GM19239 (cell line): ENCODE measurements at places on chromosomes 7 and 10.

- DNase-seq = no peak
Observed at GRCh38 chr7:6175645-6176044, 96.8 kb downstream of the CYTH3 start.

GRCh38 chr7:22667562-22668239 lies 59.3 kb upstream of the IL6 start:
- DNase-seq = no peak

GRCh38 chr10:50517626-50518025 lies 106.1 kb downstream of the SGMS1 start:
- no peak for DNase-seq

GRCh38 chr10:69842020-69842419 lies 40.3 kb downstream of the COL13A1 start:
- DNase-seq = no peak

DNA sequence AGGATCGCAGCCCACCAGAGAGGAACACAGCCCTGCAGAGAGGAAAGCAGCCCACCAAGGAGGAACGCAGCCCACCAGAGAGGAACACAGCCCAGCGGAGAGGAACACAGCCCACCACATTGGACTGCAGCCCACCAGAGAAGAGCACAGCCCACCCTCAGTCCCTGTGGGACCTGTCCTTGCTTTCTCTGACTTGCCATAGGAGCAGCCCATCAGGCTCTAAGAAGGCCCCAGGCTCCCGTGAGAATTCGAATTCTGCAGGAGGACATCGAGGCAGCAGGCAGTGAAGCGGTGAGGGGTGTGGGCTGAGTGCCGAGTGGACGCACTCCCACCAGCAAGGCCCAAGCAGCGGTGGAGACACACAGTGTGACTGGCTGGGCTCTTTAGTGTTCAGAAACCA lies 59.1 kb downstream of the HTR5A start:
- no peak for DNase-seq

DNA sequence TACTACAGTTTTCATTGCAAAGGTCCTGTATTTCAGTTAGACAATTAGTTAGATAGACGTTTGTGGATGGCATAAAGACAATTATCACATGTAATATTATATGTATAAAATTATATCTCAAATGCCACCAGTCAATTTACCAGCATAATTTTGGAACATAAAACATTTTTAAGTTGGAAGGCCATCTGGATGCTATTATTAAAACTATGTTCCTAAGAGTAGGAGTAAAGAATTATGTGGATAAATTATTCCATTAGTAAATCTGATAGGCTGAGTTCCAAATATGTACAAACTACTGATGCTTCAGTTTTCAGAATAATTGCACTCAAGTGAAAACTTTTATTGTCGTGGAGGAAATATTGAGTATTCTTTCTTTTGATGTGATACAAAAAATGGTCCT lies 790.3 kb downstream of the GRM8 start:
- no peak for DNase-seq

GRCh38 chr7:117724898-117725297 lies 148.3 kb downstream of the CTTNBP2 start:
- DNase-seq = no peak

- no peak for DNase-seq
Observed at GRCh38 chr7:26321435-26321834, 29.8 kb downstream of the SNX10 start.

DNA sequence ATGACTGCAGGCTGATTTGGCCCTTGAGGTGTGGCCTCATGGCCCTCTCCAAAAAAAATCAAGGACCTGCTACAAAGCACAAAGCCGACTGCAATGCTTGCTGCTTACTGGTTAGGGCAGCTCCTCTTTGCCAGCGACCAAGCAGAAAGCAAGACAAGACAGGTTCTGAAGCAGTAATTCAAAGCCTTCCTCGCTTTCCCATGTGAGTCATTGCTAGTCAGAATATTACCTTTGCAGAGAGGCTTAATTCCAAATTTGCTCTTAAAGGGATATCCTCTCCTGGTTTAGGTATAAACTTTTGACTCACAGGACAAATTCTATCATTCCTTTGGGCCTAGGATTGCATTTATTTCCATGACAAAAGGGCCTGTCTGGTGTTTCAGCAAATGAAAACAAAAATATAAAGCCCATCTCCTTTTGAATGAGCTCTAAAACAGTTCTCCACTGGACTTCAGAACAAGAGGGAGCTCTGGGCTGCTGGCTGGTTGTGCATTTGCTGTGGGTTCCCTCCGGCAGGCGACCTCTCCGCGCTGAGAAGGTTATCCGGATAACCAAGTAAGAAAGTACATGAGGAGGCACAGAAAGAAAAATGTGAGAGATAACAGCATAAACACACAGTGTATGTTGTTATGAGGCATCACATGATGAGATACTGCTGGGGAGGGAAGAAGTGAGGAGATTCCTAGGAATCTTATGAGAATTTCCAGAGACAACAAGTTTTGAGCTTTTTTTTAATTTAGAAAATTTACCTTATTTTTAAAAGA lies 90.8 kb downstream of the EGFR start:
- DNase-seq = no peak

DNA sequence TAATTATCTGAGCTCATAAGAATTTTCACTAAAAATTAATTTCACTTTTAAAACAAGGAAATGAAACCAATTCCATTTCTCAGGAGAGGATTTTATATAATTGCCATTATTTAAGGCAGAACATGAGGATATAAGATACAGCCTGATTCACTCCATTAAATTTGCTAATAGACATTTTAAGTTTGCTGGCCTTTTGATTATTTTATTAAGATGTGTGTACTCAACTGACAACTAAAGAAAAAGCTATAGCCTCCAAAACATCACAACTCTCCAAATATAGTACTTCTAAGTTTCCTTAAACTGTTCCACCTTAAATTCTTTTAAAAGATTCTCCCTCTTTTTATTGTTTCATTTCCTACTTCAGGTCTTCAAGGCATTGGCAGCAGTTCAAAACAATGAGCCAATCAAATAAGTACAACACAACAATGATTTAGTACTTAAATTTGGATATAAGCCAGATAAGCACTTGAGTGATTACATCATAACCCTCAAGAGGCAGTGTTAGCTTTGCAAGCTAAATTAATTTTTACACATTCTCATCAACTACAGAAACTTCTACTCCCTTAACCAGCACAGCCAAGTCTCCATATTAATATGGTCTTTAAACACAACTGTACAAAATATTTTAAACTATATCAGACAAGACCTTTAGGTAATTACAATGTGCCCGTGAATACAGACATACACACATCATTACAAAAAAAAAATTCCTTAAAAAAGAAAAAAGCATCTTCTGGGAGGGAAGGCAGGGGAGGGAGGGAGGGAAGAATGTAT lies 121.8 kb downstream of the KMT2C start:
- DNase-seq = no peak

- DNase-seq = no peak
Observed at GRCh38 chr7:117250801-117251200, 72.1 kb downstream of the WNT2 start.

DNA sequence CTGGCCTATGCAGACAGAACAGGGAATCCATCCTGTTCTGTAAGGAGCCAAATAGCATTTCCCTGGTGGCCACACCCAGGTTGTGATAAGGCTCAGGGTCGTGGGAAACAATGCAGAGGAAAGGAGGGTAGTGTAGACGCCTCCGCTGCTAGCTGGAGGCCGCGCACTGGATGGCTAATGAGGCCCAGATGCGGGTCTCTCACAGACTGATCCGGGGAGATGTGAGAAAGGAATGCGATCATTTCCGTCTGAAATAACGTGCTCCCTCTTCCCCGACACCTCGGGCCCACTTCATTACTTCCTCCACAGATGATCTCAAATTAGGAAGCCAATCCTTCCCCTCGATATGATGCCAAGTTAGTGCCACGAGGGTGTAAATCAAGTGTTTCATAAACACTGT lies 203.3 kb downstream of the TAX1BP1 start:
- DNase-seq = no peak

DNA sequence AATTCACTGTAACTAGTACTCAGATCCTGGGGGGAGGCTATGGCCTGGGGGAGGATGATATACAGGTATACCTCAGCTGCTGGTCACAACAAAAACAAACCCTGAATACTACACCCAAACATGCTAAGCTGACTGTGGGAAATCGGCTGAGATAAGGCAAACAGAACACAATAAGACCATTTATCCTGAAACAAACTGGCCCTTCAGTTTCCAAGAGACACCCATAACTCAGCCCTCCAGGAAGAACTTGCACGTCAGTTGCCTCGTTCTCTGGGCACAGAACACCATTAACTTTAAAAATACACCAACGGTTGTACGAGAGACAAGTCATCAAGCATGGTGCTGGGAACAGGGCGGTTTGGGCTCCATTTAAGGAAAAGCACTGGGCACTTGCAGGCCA lies 24.1 kb upstream of the KCNMA1 start:
- DNase-seq = no peak

GRCh38 chr10:31760674-31761081 lies 168.0 kb downstream of the ARHGAP12 start:
- no peak for DNase-seq

- DNase-seq = no peak
Observed at GRCh38 chr7:132972745-132973144, 109.1 kb downstream of the CHCHD3 start.

- no peak for DNase-seq
Observed at GRCh38 chr7:27339478-27339877, 96.9 kb downstream of the EVX1 start.

GRCh38 chr10:48580236-48580635 lies 24.6 kb downstream of the ARHGAP22 start:
- DNase-seq = no peak

GRCh38 chr10:70932392-70933196 lies 44.2 kb upstream of the PCBD1 start:
- no peak for DNase-seq

DNA sequence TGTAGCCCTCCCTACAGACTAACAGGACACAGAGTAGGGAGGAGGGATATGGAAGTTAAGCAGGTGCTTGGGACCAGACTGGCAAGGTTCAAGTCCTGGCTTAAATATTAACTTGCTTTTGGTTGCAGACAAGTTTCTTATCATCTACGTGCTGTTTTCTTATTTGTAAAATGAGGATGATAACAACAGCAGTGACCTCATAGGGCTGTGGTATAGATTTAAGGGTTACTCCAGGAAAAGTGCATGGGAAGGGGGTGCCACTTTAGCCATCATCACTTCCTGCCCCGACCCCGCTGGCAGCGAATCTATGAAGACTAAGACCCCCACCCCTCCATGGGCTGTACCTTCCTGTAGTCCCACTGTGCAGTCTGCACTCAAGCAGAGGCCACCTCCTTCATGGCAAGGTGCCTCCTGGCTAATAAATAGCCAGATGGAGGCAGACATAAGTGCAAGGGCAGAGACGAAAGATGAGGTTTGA lies 250.2 kb downstream of the COBL start:
- no peak for DNase-seq

DNA sequence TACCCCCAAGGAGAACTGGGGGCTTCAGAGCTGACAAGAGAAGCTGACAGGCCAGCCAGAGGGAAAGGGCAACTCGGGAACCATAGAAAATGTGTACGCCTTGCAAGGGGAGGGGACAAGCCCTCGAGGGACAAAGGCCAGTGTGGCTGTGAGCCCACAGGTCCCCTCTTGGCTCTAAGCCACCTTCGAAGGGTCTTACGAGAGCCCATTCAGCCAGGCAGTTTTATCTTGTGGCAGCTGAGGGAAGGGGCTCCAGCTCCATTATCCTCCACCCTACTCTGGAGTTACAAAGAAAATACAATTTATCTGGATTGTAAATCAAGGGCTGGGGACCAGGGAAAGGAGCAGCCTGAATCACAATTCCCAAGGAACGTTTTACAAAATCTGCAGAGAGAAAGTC lies 159.5 kb upstream of the ZMIZ1 start:
- no peak for DNase-seq

GRCh38 chr10:133109711-133110110 lies 22.0 kb downstream of the ADGRA1 start:
- no peak for DNase-seq

DNA sequence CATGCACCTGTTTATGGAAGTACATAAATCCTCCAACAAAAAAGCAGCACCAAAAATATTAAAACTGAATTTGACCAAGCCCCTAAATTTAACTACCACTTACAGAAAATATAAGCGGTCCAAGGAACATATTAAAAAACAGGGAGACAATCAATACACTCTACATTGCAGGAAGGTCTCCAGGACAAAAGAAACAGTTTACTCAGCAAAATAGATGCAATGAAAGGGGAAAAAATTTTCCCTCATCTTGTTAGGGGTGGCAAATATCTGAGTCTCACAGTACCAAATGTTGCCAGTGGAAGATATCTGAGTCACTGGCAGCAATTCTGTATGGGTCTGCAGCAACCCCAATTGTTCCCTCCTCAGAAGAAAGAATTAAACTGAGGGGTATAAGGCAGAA lies 50.4 kb downstream of the NAMPT start:
- no peak for DNase-seq

DNA sequence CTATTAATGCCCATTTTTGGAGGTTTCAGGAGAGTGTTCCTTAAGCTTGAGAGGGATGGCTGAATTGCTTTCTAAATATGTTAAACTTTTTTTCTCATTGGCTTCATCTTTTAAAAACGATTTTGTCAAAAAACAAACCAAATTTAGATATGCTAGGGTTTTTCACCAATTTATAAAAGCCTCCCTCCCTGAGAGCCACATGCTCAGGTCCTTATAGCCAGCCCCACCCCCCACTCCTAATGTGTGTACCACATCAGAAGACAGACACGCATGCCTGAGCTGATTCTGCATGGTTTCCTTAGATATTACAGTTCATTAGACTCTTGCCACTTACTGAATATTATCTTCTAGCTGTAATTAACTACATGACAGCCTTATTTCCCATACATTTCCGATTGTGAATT lies 2.0 kb downstream of the CUL1 start:
- no peak for DNase-seq

DNA sequence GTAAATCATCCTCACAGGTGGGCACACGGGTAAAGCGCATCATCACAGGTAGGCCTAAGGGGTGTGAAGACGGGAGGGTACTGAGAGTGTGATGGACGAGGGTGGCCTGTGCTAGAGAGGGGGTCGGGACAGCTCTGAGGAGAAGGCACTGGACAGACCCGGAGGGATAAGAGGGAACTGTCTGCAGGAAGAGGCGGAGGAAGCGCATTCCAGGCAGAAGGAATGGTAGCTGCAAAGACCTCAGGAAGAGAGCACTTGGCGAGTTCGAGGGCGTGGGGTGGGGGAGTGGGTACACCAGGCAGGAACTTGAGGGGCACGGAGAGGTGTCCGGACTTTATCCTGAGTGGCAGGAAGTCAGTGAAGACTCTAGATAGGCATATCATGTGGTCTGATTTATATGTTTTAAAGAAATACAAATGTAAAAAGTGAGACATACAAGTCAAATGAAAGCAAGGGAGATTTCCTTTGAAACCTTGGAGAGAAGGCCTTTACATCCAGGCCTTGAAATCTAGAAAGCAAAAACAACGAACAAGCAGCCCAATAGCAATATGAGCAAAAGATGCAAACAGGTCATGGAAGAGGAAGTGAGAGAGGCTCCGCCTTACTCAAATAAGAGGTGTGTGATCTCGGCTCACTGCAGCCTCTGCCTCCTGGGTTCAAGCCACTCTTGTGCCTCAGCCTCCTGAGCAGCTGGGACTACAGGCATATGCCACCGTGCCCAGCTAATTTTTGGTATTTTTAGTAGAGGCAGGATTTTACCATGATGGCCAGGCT lies 3.6 kb downstream of the LHPP start:
- DNase-seq = peak; percentile 32

GRCh38 chr10:71512761-71513539 lies 116.2 kb downstream of the CDH23 start:
- DNase-seq = no peak

GRCh38 chr10:100858747-100859483 lies 53.8 kb upstream of the SLF2 start:
- no peak for DNase-seq

- DNase-seq = no peak
Observed at GRCh38 chr10:828191-828590, 103.3 kb downstream of the LARP4B start.
